ENCODE measurements at places on chromosomes 7 and 10. TPM values are rescaled to one million over a fixed set of nuclear protein-coding genes. Genes with fewer than 3 reads are reported as not detected.

GRCh38 chr10:86941991-86942421 lies 15.4 kb downstream of the MMRN2 start:
- DNase-seq: no peak

Gene LAMB1
- total RNA-seq: 146 TPM

GRCh38 chr7:34825221-34825620 lies 167.2 kb downstream of the NPSR1 start:
- no peak for DNase-seq

- no peak for DNase-seq
Observed at GRCh38 chr7:113856010-113856409, 62.8 kb downstream of the PPP1R3A start.

DNA sequence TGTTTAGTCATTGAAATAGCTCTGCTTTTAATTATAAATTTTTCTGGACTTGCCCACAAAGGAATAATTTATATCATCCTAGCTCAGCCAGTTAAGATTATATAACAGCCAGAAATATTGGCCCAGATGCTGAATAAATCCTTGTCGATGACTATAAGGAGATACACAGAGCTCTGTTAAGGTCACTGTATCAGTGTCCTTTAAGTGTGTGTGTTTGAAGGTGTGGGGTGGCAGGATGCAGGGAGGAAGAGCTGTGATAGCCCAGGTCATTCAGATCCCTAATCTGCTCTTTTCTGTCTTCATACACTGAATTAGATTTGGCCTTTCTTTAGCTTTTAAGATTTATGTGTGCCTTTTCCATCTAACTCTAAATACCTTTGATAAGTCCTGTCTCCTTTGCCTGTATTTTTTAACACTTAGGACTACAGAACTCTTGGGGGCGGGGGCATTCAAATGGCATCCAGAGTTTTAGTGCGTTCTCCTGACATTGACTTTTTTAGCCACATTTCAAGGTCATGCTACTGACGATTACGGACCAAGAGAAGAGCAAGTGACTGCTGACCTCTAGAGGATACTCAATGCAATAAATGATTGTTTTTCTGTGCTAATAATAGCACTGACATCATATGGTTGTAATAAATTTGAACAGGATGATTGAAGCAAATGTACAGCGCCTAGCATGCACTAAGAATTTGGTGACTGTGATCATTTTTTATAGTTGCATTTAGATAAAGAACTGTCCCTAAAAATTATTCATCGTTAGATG lies 172.3 kb downstream of the CACNB2 start:
- DNase-seq: peak; percentile 30

- DNase-seq: no peak
Observed at GRCh38 chr10:22643116-22643515, 71.3 kb downstream of the PIP4K2A start.

DNA sequence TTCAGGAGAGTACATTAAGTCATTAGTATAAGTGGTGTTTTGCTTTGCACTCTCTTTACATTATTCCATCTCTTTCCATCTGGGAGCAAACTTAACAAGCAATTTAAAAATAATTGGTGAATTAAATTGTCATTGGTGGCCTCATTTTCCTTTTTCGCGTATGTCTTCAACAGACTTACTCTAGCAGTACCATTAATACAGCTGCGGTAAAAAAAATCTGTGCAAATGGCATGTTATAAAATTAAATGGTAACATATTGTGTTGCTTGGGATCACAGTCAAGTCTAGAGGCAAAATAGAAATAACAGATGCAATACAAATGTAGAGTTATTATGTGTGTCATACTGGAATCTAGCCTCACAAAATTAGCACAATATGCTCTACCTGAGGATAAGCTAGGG lies 322.4 kb downstream of the PCDH15 start:
- DNase-seq: no peak

Data from NCI-H460 (cell line).